ENCODE measurements at places on chromosomes 4 and X.

- DNase-seq: peak; percentile 65
These were observed 516.8 kb upstream of the SPANXN1 start for GRCh38 chrX:144730471-144730870.

GRCh38 chrX:149495573-149496071 lies 9.5 kb downstream of the IDS start:
- DNase-seq: peak; percentile 82

GRCh38 chrX:22690116-22690515 lies 309.6 kb upstream of the DDX53 start:
- peak; percentile 38 for DNase-seq

DNA sequence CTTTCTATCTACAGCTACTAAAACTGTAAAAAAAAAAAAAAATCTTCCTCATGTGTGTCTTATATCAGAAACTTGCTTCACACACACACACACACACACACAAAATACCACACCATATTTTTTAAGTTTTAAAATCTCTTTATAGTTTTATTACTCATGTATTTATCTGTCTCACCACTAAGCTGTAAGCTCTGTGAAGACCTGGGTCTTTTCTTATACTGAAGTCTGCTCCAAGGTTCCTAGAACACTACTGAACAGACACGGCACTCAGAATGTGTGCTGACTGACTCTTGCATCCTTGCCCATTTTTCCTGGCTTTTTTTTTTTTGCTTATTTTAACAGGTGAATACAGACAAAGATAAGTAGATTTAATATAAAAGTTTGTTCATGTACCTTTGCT lies 135.6 kb upstream of the CXXC4 start:
- no peak for DNase-seq

DNA sequence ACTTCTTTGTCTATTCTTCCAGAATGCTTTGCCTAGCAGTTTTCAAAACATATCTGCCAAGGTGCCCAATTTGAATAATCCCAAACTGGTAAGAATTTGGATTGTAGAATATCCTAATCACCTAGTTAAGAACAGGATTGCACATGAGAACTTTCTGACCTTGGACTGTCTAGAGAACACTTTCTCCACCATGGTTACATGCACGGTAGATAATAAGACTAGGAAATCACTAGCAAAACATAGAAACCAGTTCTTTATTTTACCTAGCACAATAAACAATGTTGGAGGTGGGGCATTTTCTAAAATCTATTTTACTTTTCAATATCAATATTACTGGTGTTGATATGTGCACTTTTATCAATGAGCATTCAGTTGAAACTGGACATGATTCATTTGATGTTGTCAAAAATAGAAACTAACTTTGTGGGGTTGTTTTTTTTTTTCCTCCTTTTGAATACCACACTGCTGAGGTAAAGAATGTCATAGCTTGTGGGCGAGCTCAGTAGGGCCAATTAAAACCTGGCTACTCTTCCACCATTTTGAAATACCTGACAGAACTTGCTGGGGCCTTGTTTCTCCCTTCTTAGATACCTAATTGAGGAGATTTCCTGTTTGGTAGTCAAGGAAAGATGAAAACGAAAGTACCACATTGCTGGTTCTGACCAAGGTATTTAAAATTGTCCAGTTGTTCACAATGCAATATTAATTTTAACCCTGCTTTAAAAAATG lies 10.4 kb downstream of the MID1IP1 start:
- DNase-seq: no peak

GRCh38 chrX:132474544-132475248 lies 14.1 kb downstream of the MBNL3 start:
- DNase-seq: peak; percentile 10

GRCh38 chrX:145715641-145716138 lies 101.9 kb upstream of the SLITRK2 start:
- no peak for DNase-seq

DNA sequence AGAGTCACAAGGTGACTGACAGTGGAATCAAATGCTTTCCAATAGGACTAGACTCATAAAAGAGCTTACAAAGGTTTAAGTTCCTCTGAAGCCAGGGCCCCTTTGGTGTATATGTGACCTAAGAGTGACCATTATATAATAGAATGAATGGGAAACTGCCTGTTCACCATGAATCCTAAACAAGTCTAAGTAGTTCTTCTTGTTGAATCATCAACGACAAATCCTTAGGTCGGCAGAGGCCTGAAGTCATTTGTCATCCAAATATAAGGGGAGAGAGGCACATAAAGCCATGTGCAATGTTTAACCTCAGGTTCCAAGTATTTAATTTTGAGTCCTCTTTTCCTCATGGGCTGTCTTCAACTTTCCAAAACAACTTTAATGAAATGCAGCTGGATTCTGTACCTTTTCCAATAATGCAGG lies 122.4 kb downstream of the RASL11B start:
- peak; percentile 65 for DNase-seq

GRCh38 chrX:154654372-154654771 lies 993 bp upstream of the CTAG2 start:
- no peak for DNase-seq

- no peak for DNase-seq
These were observed 27.9 kb upstream of the BBS7 start for GRCh38 chr4:121898150-121898549.

- peak; percentile 52 for DNase-seq
These were observed 129.8 kb downstream of the PPP3CA start for GRCh38 chr4:101217353-101218031.

- no peak for DNase-seq
These were observed 88.6 kb downstream of the APBB2 start for GRCh38 chr4:41125558-41126311.

DNA sequence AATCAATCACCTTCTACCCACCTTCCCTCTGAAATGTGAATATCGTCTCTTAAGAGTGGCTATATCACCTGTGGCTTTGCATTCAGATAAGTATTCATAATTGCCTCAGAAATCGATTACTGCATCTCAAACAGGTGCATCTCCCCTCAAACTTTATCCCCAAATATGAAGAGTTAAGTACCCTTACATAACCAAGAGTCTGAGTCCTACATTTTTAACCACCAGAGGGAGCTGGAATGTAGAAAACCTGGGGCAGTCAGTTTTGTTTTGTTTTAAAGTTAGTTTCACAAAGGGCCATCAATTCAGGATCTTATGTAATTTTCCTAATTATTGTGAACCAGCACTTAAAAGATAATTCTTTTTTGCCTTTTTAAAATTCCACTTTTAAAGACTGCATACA lies 5.7 kb downstream of the TCEANC start:
- peak; percentile 73 for DNase-seq

- no peak for DNase-seq
These were observed 1.0 kb upstream of the TRIML1 start for GRCh38 chr4:188138227-188138626.

GRCh38 chrX:114582264-114582632 lies 1.6 kb upstream of the HTR2C start:
- no peak for DNase-seq
